Left kidney (tissue), 8 donors: ENCODE measurements at places on chromosomes 7 and 10. TPM values are rescaled to one million over a fixed set of nuclear protein-coding genes. Genes with fewer than 3 reads are reported as not detected.
A peak's percentile ranks its signal among the peaks of the same experiment; 100 is the strongest.

DNA sequence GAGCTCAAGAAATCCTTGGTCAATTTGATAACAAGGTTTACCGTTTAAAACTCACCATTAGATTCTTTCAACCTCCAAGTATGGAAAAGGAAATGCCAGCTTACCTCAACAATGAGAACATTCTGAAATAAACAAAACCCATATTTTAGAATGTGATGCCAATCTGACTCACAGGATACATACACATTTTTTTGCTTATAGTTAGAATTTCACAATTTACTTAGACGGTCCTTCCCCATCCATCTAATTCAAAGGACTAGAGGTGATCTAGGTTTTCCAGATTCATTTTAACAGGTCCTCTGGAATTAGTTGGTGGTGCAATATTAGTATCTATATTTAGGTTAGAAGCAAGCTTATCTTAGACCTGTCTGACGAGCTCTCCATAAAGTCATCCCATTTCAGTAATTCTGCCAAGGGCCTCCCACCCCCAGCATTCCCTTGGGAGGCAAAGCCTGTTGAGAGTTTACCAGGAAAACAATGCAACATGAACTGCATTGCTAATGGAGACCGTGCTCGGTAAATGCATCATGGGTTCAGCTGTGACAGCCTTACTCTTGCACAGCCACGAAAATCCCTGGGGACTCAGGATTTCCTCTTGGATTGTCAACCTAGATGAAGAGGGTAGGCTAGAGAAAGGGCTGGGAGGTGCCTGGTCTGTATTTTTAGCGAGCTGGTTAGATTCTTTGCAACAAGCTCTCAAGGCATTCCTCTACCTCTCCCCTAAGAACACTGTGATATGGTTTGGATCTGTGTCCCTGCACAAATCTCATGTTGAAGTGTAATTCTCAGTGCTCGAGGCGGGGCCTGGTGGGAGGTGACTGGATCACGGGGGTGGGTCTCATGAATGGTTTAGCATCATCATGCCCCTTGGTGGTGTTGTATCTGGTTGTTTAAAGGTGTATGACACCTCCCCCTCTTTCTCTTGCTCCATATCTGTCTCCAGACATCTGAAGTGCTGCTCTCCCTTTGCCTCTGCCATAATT lies 93.8 kb downstream of the PRTFDC1 start:
- DNase-seq = no peak

Gene ANKRD1
- polyA plus RNA-seq = 0.86 TPM

Gene CFAP43
- polyA plus RNA-seq = 39.1 TPM

- DNase-seq = no peak
Observed at GRCh38 chr7:39633563-39634477, 10.4 kb downstream of the RALA start.

- no peak for DNase-seq
Observed at GRCh38 chr7:141023295-141023694, 8.5 kb upstream of the MRPS33 start.

DNA sequence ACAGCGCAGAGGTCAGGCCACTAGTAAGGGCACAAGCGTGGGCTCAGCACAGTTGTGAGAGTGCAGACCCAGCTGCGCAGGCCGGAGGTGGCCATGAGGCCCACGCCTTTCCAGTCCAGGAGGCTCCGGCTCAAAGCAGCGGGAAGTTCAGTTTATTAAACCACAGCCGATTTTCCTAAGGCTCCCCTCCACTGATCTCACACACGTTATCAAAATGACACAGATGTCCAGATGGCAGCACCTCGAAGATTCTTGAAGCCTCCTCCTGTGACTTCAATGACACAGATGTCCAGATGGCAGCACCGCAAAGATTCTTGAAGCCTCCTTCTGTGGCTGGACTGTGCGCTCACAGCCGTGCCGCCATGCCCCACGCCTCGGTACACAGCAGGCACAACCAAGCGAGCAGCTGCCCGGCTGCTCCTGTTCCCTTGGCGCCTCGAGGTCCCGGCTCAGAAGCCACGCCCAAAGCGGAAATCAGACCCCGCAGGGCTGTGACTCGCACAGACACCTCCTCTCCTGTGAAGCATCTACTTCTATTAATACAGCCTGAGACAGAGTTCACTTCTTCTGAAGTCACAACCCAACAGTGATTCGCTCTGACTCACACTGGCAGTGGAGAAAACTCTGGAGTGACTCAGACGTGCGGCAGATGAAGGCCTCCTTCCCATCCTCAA lies 122.7 kb downstream of the MAD1L1 start:
- no peak for DNase-seq

DNA sequence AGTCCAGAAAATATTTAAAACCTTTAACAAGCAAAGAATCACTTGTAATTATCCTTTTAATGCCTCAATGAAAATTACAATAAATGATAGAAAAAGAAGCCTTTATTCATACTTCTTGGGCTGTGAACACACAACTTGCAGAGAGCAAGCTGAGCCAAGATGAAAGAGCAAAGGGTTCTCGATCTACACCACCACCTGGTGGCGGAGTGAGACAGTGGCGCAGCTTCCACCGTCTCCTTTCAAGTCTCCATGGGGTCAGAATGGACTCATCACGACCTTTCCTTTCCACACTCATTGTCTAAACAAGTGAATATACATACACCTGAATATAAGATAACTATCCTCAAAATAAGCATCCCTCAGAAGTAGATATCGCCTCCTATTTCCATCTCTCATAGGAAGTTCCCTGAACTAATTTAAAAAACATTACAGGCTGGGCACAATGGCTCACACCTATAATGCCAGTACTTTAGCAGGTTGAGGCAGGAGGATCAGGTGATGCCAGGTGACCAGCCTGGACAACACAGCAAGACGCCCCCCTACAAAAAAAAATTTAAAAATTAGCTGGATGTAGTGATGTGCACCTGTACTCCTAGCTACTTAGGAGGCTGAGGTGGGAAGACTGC lies 40.7 kb downstream of the ATE1 start:
- peak; percentile 68 for DNase-seq
